Dermis microvascular lymphatic vessel endothelial cell (primary cell): ENCODE measurements at places on chromosomes 13 and 19. TPM values are rescaled to one million over a fixed set of nuclear protein-coding genes. Genes with fewer than 3 reads are reported as not detected.

The NOTCH3 gene
- 0.13 and 0.89 TPM in 2 replicates for total RNA-seq

The DBP gene
- total RNA-seq, result 1.4 and 2.8 TPM in 2 replicates

The INAFM1 gene
- 0.51 and 0.89 TPM in 2 replicates for total RNA-seq

The CACNG6 gene
- total RNA-seq, result 0.38 and 0.77 TPM in 2 replicates

The ZNF430 gene
- 3.9 and 4.7 TPM in 2 replicates for total RNA-seq

The POSTN gene
- total RNA-seq, result 3.3 and 3.9 TPM in 2 replicates

The PCP2 gene
- not detected in 2 replicates for total RNA-seq

The HSPB6 gene
- 0.13 and 0.25 TPM in 2 replicates for total RNA-seq

The OSCAR gene
- total RNA-seq, result under 0.01 TPM in 1 of 2 replicates, not detected in the other

The GPR18 gene
- not detected in 2 replicates for total RNA-seq

The METTL21C gene
- not detected in 2 replicates for total RNA-seq

The GPR12 gene
- total RNA-seq, result not detected in 2 replicates

The SCN1B gene
- 5.0 and 5.2 TPM in 2 replicates for total RNA-seq

The NKPD1 gene
- total RNA-seq, result 0.13 TPM in 2 replicates

The CRB3 gene
- total RNA-seq, result not detected in 2 replicates

The PABPC3 gene
- under 0.01 TPM in 2 replicates for total RNA-seq

The BEST2 gene
- total RNA-seq, result not detected in 2 replicates

The AKAP11 gene
- 14.5 and 22.5 TPM in 2 replicates for total RNA-seq

The PSG3 gene
- total RNA-seq, result under 0.01 and 0.13 TPM in 2 replicates

The ZNF492 gene
- 0.39 and 0.63 TPM in 2 replicates for total RNA-seq

The ZNF441 gene
- total RNA-seq, result 8.0 and 9.4 TPM in 2 replicates

The C19orf38 gene
- 0.13 TPM in 1 of 2 replicates, not detected in the other for total RNA-seq

The CERS4 gene
- total RNA-seq, result 7.7 and 22.9 TPM in 2 replicates

The OLFM2 gene
- total RNA-seq, result 0.39 and 1.1 TPM in 2 replicates

The RFPL4A gene
- total RNA-seq, result 1.3 and 3.4 TPM in 2 replicates

The SMIM44 gene
- total RNA-seq, result not detected in 2 replicates

The SULT2A1 gene
- total RNA-seq, result not detected in 2 replicates

The RASL11A gene
- total RNA-seq, result 1.2 and 2.3 TPM in 2 replicates

The TMEM86B gene
- 0.26 and 0.89 TPM in 2 replicates for total RNA-seq

The EPS8L1 gene
- total RNA-seq, result 5.7 and 8.9 TPM in 2 replicates

The FFAR1 gene
- not detected in 2 replicates for total RNA-seq

The ZNF416 gene
- total RNA-seq, result 2.7 and 4.6 TPM in 2 replicates

The CCDC70 gene
- not detected in 2 replicates for total RNA-seq

The ACER1 gene
- not detected in 2 replicates for total RNA-seq

The F10 gene
- not detected in 2 replicates for total RNA-seq

The SPACA4 gene
- not detected in 2 replicates for total RNA-seq

The MBD3L2 gene
- not detected in 2 replicates for total RNA-seq

The NLRP11 gene
- total RNA-seq, result under 0.01 TPM in 2 replicates
